ENCODE measurements at places on chromosomes 2 and 18.
A peak's percentile ranks its signal among the peaks of the same experiment; 100 is the strongest.

DNA sequence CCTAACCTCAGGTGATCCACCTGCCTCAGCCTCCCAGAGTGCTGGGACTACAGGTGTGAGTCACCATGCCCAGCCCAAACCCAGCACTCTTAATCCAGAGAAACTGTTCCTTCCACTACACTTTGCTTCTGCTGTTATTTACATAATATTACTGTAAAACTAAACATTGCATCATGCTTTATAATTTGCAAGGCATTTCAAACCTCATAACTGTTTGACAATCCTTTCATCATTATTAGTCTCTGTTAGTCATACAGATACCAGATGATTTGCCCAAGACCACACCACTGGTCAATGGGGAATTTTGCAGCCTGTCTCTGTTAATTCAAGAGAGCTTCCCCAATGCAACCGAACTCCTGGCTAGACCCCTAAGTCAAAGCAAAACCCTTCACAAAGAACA lies 338.3 kb downstream of the ALK start:
- no peak overlapping the region for H3K4me3 ChIP-seq
- no peak overlapping the region for H3K27ac ChIP-seq
- no peak for DNase-seq
- peaks cover 6% of the 10 kb centered on the region for H3K4me1 ChIP-seq
- H3K36me3 ChIP-seq: no peaks in the 10 kb centered on the region

- no peak overlapping the region for H3K4me3 ChIP-seq
- H3K27me3 ChIP-seq: no peaks in the 10 kb centered on the region
- H3K36me3 ChIP-seq: no peaks in the 10 kb centered on the region
- no peak for DNase-seq
Observed at GRCh38 chr2:132605236-132606180, 64.5 kb downstream of the LYPD1 start.

DNA sequence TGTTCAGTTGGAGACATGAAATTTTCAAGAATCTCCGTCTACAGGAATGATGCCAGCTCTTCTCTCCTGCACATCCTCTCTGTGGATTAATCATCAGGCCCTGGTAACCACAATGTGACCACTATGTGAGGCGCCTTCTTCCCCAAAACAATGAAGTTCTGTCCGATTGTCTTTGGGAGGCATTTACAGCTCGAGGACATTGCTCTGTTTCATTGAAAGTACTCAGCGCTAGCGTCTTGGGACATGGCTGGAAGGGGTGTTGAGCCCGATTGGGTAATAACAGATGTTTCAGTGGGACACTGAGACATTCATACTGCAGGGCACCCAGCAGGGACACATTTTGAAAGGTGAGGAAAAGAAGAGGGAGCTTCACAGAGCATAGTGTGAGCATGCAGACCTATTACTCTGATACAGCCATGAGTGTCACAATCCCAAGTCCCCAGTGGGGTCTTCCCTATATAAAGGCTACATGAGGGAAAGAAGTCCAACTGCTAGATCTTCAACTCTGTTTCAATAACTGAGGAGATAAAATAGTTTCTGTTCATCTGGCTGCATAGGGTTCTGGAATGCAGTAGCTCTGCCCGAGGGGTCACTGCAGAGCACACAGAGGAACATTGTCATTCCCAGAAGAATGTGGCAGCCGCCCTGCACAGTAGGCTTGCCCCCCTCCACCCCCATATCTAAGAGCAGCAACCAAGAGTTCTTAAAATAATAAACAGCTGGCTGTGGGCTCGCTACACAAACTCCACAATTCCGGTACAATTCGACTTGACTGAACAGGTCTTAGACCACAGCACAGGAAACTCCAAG lies 237.3 kb downstream of the OSR1 start:
- peaks cover 45% of the 10 kb centered on the region for H3K4me1 ChIP-seq
- no peak overlapping the region for H3K4me3 ChIP-seq
- no peaks in the 10 kb centered on the region for H3K36me3 ChIP-seq
- peak; percentile 81 for DNase-seq

DNA sequence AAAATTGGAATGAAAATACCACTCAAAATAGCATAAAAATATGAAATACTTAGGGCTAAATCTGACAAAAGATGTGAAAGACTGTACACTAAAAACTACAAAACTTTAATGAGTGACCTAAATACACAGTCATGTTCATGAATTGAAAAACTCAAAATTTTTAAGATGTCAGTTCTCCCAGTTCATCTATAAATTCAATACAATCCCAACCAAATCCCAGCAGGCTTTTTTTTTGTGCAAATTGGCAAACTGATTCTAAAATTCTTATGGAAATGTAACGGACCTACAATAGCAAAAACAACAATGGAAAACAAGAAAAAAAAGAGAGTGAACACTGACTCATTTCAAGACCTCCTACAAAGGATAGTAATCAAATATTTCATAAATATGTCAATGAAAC lies 4.4 kb upstream of the USP40 start:
- H3K4me1 ChIP-seq: no peaks in the 10 kb centered on the region
- H3K27ac ChIP-seq: no peak overlapping the region
- no peaks in the 10 kb centered on the region for H3K27me3 ChIP-seq
- DNase-seq: no peak
- no peaks in the 10 kb centered on the region for H3K36me3 ChIP-seq
- H3K4me3 ChIP-seq: no peak overlapping the region

GRCh38 chr2:133712369-133712768 lies 144.1 kb upstream of the NCKAP5 start:
- no peak for DNase-seq
- no peaks in the 10 kb centered on the region for H3K27me3 ChIP-seq
- no peaks in the 10 kb centered on the region for H3K4me1 ChIP-seq
- no peak overlapping the region for H3K4me3 ChIP-seq

DNA sequence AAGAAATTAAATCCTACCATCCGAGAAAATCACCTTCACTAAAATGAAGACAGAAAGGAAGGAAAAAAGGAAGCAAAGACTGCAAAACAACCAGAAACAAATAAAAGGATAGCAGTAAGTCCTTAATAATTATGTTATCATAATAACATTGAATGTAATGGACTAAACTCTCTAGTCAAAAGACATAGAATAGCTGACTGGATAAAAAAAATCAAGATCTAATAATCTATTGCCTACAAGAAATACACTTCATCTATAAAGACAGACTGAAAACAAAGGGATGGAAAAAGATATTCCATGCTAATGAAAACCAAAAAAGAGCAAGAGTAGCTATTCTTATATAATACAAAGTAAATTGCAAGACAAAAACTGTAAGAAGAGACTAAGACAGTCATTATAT lies 48.5 kb upstream of the SGPP2 start:
- H3K4me1 ChIP-seq: no peaks in the 10 kb centered on the region
- H3K27me3 ChIP-seq: no peaks in the 10 kb centered on the region
- DNase-seq: no peak
- H3K4me3 ChIP-seq: no peak overlapping the region
- no peak overlapping the region for H3K27ac ChIP-seq
- H3K36me3 ChIP-seq: no peaks in the 10 kb centered on the region
